ENCODE measurements at places on chromosomes 3 and 15.
A peak's percentile ranks its signal among the peaks of the same experiment; 100 is the strongest.

DNA sequence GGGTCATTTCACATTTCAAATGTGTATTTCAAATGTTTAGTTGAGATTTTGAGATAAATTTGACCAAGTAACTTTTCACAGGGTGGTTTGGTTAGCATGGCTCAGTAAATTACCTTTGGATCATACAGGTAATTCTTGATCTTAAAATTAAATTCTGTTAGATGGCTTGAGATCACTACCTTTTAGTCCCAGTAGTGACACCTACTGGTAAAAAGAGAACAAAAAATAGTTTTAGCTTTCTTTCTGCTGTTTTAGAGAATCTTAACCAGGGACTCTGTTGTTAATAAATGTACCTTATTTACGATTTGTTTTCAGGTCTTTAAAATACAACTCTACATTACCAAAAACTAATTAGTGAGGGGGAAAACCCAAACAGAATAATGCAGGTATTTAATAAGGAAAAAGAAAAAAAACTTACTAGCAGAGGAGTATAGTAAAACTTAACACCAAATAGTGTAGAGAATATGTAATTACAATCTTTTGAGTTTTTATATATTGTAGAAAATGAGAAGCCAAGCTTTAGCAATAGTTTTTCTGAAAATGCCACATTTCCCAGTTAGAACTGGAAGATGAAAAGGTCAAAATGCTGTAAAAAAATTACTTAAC, 620.3 kb upstream of the AGTR1 start:
- DNase-seq, result peak; percentile 40

DNA sequence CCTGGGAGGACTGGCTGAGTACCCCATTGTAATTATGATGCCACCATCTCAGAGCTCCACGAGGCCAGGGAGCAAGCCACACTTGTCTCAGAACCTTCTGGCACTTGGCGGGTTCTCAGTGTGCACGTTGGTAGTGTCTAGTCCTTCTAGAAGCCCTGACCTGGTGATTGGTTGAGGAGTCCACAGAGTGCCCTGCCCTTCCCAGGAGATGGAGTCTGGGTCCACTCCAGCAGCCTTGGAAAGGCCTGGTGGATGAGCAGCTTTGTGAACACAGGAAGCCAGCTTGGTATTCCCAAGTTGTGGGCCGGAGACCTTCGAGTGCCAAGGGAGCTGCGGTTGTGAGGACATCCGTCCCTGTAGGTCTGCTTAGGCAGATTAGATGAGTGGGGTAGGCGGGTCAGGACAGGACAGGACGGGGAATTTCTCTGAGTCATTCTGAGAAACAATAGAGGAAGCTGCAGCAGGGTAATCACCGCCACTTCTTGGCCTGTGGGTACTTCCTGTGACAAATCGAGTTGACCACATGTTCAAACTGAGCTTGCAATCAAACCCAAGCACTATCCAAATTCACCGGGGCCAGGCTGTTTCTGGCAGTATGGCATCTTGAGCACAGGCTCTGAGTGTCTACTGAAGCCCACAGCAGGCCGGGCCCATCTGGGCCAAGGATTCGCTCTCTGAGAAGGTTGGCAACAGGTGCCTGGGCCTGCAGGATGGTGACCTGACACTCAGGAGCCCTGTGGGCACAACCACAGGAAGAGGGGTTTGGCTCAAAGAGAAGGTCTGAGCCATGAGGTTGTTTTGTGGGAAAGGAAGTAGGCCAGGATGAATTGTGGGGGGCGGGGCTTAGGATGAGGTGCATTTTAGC, 71.5 kb upstream of the PLXNA1 start:
- peak; percentile 97 for DNase-seq

DNA sequence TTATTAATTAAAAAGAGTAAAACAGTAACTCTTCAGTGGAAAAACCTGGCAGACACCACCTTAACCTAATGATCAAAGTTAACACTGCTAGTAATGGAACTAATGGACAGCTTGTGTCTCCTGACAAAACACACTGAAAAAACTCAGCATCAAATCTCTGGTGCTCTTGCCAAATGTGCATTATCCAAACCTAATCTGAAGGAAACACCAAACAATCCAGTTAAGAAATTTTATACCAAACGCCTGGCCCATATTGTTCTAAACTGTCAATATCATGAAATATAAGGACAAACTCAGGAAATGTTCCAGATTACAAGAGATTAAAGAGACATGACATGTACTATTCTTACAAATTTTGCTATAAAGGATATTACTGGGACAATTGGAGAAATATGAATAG, 10.4 kb downstream of the RSL24D1 start:
- no peak for DNase-seq

DNA sequence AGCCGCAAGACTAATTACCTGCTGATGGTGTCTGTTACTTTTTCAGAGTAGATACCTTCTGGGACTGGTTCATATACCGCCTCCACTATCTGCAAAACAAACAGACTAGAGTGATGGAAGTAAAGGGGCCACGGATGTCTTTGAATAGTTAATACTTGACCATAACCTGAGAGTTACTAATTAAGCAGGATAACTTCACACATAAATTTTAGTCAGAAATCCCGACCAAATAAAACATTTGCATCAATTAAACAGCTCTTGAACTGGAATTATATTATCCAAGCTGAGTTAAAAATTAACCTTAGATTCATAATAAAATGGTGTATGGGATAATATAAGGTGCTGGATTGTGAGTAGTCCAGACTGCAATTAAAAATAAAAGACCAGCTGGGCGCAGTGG, 167.7 kb downstream of the NEK10 start:
- no peak for DNase-seq

DNA sequence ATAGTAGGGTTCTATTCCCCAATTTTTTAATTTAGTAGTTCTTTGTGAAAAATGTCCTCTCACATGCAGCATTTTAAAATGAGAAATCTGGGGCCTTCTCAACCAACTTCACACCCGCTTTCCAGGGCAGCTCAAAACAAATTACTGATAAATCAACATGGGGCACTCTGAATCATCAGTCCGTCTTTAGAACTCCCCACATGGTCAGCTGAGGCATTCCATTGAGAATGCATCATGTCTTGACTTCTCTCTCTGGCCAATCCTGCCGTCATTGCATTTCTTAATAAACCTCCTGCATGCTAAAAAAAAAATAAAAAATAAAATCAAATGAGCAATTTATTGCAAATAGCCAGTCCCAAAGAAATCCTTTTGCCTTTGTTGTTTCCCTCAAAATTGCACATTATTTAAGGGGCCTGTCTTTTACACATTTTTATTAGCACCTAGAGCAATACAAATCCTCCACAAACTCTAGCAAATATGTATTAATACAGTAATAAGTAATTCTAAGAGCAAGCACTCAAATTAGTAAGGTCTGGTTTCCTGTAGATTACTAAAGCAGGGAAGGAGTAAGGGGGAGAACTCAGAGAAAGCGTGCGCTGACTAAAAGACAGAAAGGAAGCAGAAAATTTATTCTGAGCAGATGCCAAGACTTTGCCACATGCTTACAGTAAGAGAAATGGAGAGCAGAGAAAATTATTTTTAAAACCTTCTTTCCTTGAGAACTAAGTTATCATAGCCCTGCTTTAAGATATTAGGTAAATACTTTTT, 175.7 kb downstream of the TNIK start:
- DNase-seq, result peak; percentile 97

GRCh38 chr15:85475711-85476110, 95.3 kb downstream of the AKAP13 start:
- DNase-seq, result no peak

GRCh38 chr3:42032693-42033349, 58.3 kb upstream of the TRAK1 start:
- peak; percentile 99 for DNase-seq

GRCh38 chr3:5188419-5189221, 1.1 kb downstream of the EDEM1 start:
- peak; percentile 39 for DNase-seq

DNA sequence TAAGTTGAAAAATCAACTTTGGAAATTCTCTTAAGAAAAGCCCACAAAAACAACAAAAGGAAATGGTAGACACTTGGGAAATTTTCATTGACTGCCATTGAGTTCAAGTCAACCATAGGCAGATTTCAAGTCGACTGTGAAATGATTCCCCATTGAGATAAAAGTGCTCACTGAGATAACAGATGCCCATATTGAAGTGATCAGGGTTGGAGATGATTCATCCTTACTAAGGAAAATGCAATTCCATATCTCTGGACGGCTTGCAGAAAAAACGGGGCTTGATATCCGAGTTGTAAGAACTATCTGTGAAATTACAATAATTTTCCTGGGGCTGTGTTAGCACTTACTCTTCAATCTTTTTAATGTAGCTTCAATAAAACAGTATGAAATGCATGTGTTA, 373.1 kb upstream of the THRB start:
- no peak for DNase-seq

DNA sequence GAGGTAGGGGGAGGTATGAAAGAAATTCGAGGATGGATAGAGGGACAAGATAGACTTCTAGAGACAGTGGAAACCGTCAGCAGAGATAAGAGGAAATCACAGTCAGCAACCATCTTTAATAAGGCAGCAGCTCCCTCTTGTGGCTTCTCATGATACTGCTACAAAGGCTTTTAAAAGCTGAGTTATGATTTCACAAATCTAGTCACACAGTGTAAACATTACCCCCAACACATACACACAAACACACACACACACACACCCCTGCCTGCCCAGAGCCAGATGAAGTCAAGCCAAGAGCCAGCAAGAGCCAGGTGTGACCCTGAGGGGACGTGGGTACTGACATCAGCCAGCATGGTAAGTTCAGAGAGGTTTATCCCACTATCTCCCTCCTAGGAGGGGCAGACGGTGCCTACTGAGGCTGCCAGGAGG, 18.9 kb upstream of the TGM5 start:
- DNase-seq, result peak; percentile 73

DNA sequence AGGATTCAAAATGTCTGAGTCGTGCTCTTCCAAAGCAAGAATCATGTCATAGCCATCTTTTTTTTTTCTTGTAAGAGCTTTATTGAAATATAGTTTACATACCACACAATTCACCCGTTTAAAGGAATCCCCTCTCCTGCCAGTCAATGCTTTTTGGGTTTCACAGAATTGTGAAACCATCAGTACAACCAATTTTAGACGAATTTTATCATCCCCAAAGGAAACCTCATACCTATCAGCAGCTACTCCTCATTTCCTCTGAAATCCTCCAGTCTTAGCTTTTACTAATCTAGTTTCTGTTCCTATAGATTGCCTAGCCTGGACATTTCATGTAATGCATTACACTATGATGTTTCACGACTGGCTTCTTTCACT, 39.6 kb downstream of the ADIPOQ start:
- peak; percentile 30 for DNase-seq

DNA sequence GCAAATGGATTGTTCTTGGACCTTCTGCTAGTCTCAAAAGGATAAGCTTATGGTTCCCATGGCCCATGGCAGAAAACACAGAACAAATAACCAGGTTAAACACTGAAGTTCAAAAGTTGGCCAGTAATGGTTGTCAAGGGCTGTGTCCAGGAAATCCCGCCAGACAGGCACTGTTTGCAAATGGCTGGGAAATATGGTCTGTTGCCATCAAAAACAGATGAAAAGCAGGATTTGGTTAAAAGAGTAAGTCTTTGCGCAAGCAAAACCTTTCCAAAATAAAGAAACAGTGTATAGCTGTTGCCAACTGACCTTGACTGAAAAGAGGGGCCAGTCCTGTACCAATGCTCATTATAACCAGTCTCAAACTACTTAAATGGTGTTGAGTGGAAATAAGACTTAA, 58.6 kb downstream of the WWTR1 start:
- no peak for DNase-seq

GRCh38 chr3:152307829-152308474, 39.2 kb downstream of the MBNL1 start:
- peak; percentile 64 for DNase-seq

DNA sequence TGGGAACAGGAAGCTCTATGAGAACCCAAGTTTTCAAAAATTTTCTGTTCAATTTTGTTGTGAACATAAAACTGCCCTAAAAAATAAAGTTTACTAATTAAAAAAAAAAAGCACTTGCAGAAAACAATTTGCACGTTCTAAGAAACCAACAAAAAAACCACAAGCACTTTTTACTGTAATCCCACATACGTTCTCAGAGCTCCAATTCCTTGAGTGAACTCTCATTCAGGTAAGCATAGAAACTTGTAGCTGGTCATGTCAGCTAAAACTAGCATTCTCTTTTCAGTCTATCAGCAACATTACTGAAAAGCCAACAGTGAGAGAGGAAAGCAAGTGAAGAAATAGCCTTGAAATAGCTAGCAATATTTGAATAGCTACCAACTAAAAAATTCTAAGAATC, 11.5 kb upstream of the TMF1 start:
- no peak for DNase-seq

DNA sequence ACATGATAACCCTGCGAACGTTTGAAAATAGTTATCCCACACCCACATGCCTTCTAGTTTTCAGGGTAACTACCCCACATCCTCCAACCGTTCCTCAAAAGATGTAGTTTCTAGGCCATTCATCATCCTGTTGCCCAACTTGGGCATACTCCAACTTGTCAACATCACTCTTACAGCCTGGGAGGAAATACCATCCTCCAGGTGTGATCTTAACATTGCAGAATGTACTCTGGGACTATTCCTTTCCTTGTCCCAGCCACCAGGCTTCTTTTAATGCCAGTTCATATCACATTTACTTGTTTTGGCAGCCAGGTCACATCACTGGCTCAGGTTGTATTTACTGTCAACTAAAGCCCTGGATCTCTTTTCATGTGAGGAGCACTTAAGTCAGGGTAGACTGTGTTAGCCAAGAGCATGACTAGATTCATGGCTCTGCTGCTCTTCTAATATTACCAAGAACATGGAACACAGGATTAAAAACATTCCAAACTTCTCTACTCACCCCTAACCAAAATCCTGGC, 4.0 kb upstream of the DENND6A start:
- DNase-seq, result peak; percentile 9

DNA sequence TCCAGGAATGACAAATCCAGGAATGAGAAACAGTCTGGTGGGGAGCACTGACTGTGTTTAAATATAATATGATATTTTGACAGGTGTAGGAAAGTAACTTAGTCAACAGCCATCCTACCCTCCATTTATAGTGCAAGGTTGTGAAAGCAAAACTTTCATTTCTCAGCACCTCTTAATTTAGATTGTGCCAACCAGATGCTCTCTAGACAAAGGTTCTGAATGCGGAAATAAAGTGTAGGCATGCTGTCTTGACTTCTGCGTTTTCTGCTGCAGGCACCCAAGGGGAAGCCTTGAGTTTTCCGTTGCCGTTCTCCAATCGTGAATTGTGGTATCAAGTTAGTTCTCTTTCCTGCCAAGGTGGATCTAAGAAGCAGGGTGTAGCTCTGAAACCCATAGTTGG, 261.9 kb upstream of the SUCLG2 start:
- DNase-seq, result no peak

DNA sequence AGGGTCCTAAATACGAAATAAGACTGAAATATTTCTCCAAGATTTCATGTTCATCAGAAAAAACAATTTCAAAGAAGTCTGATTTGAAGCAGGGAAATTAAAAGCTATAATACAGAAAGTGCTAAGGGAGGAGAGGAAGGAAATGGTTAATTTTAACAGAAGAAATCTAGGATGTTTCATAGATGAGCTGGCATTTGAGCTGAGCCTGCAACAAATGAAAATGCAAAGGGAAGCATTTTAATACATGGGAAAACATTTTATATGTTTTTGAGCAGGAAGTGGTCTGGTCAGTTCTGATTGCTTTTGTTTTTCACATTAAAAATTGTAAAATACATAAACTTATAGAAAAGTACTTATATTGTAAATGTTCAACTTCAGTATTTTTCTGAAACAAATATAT, 17.2 kb upstream of the RAP2B start:
- DNase-seq, result peak; percentile 79

- peak; percentile 100 for DNase-seq
Measured at GRCh38 chr3:172750368-172751174, at the start of gene ECT2. ECT2 (plus strand) TSS chr3:172750726; CDS start chr3:172754531, 3,805 bp downstream.
